Endothelial cell (in vitro differentiated cells): ENCODE measurements at places on chromosomes 3 and 15. TPM values are rescaled to one million over a fixed set of nuclear protein-coding genes. Genes with fewer than 3 reads are reported as not detected.

GRCh38 chr3:150870406-150870805, 34.8 kb downstream of the MINDY4B start:
- no peak for DNase-seq

GRCh38 chr3:123081718-123082369, 15.0 kb downstream of the PDIA5 start:
- DNase-seq, result no peak

DPH6 gene
- 10.6 TPM for total RNA-seq

MORC1 gene
- 0.10 TPM for total RNA-seq

DNA sequence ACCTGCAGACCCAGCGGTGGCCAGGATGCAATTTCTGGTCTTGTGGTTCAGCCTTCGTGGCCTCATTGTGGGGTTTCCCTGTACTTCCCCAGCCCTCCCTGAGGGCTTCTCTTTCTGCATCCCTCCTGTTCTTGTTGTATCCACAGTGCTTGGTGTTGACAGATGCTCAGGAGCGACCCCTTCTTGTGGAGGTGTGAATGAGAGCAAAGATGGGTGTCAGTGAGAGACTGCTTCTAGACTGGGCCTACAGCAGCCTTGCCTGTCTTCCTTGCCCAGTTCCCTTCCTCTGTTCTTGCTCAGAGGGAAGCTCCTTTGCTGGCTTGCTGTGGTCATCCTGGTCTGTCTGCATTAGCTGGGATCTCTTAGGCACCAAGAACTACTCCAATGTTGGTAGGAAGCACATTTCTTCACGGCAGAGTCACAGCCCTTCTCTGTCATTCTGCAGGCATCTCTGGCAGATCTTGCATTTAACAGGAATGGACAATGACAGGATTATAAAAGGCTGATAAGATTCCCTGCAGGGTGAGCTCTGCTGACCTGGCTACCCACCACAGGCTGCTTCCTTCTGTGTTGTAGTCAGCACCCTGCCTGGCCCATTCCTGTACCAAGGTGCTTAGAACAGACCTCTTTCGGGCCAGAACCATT, 317.8 kb upstream of the C2CD4B start:
- DNase-seq, result peak; percentile 55

GOLGA6L24 gene
- not detected for total RNA-seq

DNA sequence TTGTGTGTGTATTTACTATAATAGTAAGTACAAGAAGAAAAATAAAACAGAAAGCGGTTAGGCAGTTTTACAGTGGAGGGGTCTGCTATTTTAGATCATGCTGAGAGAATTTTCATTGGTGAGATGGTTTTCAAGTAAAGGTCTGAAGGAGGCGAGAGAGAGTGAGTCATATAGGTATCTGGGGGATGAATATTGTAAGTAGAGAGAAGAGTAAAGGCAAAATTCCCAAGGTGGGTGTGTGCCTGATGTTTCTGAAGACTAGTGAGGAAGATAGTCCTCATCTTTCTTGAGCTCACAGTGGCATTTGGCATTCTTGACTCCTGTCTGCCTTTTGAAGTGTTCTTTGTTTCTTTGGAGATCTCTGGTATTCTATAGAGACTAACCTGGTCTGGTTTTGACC, 38.6 kb downstream of the CRYBG3 start:
- DNase-seq, result no peak

GRCh38 chr3:177899275-177900067, 636.8 kb upstream of the KCNMB2 start:
- DNase-seq, result no peak
